Cardiac septum (tissue), 1 donor: ENCODE measurements at places on chromosomes 6 and 20.

DNA sequence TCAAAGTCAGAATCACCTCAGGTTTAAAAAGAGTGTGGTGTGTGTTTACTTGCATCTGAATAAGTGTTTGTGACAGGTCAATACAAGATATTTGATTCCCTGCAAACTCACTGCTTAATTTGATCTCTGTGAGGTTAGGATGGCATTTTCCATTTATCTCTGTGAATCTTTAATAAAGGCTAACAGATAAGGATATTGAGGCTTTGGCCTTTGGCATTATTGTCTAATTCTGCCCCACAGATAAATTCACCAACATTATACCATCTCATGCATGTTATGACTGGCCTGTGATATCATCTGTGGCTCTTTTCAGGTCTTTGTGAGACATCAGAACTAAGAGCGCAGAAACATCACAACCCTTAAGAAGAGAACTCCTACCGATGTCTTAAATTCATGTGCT is 84.7 kb downstream of the TRMT6 start:
- no peak for DNase-seq

DNA sequence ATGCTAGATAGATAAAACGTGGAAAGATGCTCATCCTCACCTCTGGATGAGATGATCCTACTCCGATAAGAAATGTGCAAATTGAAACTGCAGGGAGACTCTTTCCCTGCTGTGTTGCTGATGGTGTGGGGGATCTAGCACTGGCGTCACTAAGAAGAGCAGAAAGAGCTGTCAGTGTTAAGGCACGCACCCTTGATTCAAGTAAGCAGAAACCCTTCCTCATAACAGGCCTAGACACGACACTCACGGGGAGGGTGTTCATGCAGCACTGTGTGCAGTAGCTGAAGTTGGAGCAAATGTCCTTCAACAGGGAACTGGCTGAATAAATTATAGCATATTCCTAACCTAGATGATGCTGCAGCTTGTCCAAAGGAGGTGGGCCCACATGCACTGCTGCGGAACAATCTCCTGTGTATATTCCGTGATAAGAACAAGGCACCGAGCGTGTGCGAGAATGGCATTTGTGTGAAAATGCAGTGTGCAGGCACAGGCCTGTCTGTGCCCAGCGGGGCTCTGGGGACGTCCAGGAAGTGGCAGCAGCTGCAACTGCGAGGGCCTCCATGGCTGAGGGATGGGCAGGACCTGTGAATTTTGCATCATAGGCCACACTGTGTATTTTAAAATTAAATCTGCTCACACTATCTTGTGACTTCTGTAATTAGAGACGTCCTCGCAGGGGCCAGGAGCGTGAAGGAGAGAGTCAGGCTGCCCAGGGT is 64.0 kb downstream of the TCP11 start:
- peak; percentile 66 for DNase-seq

- DNase-seq = no peak
Observed at GRCh38 chr6:126640921-126641320, 301.0 kb downstream of the CENPW start.

- no peak for DNase-seq
Observed at GRCh38 chr6:52560462-52560861, 16.4 kb downstream of the TRAM2 start.

DNA sequence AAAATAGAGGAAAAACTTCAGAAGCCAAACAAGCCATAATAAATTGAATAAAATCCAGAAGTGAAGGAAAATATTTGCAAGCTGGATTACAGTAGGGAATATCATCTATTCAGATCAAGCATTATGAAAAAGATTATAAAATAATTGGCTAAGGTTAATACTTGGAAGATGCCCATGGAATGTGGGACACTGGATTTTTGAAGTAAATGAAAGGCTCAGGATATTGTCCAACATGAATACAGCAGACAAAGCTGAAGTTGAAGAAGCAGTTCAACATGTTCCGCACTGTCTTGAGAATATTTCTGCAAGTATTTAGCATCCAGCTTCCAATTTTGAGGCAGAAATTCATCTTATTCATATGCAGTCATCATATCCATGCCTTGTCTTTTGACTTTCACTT is 1278.4 kb upstream of the GJE1 start:
- no peak for DNase-seq

- no peak for DNase-seq
Observed at GRCh38 chr20:61649860-61650162, 397.8 kb downstream of the CDH4 start.

GRCh38 chr6:136886091-136886490 is 36.0 kb upstream of the SLC35D3 start:
- DNase-seq = no peak

- no peak for DNase-seq
Observed at GRCh38 chr6:62974452-62974851, 236.8 kb upstream of the FKBP1C start.

DNA sequence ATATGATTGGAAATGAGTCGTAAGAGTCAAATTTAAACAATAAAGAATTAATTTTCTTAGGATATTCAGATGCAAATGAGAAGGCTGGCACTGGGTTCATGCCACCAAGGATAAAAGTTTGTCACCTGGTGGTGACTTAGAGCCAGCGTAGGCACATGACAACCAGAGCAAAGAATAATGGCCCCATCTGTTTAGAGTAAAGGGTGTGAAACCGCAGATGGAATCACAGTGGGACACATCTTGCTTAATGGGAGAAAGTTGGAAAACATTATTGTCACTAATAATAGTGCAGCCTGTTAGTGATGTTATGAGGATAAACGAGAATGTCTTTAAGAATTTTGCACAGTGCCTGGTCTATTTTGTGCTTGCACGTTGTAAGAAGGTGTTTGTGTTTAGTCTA is 727.8 kb downstream of the QKI start:
- DNase-seq = no peak
